Breast epithelium (tissue), 4 donors: ENCODE measurements at places on chromosomes 5 and 9. TPM values are rescaled to one million over a fixed set of nuclear protein-coding genes. Genes with fewer than 3 reads are reported as not detected.

ACOT12 gene
- not detected for total RNA-seq

- DNase-seq = no peak
Observed at GRCh38 chr5:6831678-6832671, 118.7 kb downstream of the TENT4A start.

- no peak for DNase-seq
Observed at GRCh38 chr5:137097203-137097602, 401.9 kb downstream of the SPOCK1 start.

DNA sequence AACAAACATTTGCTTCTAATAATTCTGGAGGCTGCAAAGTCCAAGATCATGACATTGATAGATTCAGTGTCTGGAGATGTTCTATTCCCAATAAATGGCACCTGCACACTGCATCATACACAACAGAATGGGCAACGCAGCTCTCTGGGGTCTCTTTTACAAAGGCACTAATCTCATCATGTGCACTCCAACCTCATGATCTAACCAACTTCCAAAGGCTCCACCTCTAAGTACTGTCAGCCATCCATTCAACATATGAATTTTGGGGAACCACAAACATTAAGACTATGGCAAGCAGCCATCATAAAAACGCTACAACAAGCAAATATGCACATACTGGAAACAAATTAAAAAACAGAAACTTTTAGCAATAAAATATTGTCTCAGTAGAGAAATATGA lies 121.1 kb downstream of the CYLC2 start:
- no peak for DNase-seq

GRCh38 chr5:177333420-177334154 lies 17.9 kb downstream of the LMAN2 start:
- DNase-seq = no peak

SV2C gene
- total RNA-seq = 0.59 TPM

NTNG2 gene
- total RNA-seq = 1.9 TPM

- no peak for DNase-seq
Observed at GRCh38 chr5:10123254-10123989, 126.3 kb downstream of the ATPSCKMT start.

- no peak for DNase-seq
Observed at GRCh38 chr5:169583101-169583423, 511 bp upstream of the SPDL1 start.

IL9 gene
- not detected for total RNA-seq

OMD gene
- total RNA-seq = 30.0 TPM

GRCh38 chr9:90600029-90600428 lies 42.6 kb downstream of the DIRAS2 start:
- no peak for DNase-seq

TTLL11 gene
- total RNA-seq = 10.0 TPM

GRCh38 chr9:114247077-114247476 lies 75.8 kb upstream of the ORM1 start:
- no peak for DNase-seq

C9orf153 gene
- 0.59 TPM for total RNA-seq

NR4A3 gene
- 1.3 TPM for total RNA-seq

DNA sequence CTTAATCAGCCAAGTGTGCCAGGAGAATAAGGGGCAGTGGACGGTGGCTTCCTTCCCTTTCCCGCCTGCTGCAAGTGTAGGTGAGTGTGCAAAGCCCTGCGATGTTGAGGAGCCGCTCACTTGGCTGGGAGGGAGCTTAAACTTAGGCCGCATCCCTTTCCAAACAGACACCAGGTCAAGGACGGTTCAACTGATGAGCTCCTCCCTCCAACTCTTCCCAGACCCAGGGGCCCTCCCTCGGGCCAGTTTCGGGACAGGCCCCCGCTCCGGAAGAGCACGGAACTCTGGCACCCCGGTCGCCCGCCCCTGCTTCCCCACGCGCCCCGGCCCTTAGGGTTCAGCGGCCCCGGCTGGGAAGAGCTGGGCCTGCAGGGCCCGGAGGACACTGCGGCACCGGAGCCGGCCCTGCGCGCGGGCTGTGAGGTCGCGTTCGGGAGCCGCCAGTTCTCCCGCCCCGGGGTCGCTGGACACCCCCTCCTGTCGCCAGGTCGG lies 481 bp downstream of the MRPL36 start:
- no peak for DNase-seq

GRCh38 chr5:10590226-10590999 lies 26.5 kb downstream of the ANKRD33B start:
- no peak for DNase-seq

NME5 gene
- 2.5 TPM for total RNA-seq

ANKRD33B gene
- 3.3 TPM for total RNA-seq

C5orf63 gene
- total RNA-seq = 4.0 TPM

DNA sequence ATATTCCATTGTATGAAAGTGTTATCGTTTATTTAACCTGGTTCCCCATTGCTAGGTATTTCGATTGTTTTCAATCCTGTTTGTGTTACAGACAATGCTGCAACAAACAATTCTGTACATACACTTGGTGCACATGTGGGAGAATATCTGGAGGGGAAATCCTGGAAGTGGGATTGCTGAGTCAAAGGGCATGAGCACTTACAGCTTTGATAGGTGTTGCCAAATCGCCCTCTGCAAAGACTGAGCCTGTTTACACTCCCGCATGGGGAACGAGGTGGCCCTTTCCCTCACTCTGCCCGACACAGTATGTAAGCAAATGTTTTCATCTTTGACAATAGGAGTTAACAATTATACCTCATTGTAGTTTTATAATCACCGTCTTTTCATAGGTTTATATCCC lies 66.2 kb downstream of the PDE6A start:
- no peak for DNase-seq

DNA sequence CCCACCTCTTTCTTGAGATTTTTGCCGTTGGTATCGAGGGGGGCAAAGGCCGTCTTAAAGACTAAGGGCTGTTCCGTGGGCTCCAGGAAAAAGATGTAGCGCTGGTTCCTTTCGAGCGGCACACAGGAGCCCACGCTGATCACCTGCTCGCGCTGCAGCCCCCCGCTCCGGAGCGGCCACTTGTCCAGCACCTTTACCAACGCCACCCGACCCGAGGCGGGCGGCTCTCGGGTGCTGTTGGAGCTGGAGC lies 781 bp downstream of the NRG2 start:
- DNase-seq = no peak

DNA sequence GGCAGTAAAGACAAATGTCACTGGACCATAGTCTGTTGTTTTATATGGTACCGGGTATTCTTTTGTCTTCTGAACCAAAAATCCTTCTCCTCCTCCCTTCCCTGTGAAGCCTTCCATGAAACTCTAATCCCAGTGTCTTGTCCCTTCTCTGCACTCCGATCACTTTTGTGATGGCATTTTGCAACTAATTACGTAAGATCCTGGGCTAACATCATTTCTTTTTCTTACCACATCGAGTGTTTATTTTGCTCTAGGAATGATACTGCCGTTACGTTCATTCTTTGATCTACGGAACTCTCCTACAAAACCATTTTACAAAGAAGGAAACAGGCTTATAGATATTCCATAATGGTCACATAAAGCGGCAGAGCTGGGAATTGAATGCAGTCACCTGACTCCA lies 33.7 kb downstream of the SNX18 start:
- no peak for DNase-seq

DNA sequence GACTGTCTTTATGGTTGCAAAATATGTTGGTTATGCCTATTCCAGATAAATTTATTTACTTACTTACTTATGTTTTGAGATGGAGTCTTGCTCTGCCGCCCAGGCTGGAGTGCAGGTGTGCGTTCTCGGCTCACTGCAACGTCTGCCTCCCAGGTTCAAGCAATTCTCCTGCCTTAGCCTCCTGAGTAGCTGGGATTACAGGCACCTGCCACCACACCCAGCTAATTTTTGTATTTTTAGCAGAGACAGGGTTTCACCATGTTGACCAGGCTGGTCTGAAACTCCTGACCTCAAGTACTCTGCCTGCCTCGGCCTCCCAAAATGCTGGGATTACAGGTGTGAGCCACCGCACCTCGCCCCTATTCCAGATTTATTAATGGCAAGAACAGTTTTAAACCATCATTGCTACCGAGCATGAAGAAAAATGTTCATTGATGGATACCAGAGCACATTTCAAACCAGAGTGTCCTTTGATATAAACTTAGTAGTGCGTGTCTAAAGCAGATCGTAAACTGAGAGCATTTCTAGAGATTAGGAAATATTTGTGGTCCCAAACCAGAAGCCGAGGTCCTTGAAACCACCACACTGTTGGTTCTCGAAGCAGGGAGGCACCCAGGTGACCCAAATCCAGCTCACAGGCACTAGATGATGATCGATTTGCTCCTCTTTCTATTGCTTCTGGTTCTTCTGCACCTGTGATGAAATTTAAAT lies 85.2 kb downstream of the GRAMD2B start:
- DNase-seq = no peak

LRRC19 gene
- total RNA-seq = 0.66 TPM

- peak; percentile 34 for DNase-seq
Observed at GRCh38 chr5:148826739-148827070, 294 bp downstream of the ADRB2 start.

HNRNPA0 gene
- total RNA-seq = 11.8 TPM
